ENCODE measurements at places on chromosomes 16 and 17.

DNA sequence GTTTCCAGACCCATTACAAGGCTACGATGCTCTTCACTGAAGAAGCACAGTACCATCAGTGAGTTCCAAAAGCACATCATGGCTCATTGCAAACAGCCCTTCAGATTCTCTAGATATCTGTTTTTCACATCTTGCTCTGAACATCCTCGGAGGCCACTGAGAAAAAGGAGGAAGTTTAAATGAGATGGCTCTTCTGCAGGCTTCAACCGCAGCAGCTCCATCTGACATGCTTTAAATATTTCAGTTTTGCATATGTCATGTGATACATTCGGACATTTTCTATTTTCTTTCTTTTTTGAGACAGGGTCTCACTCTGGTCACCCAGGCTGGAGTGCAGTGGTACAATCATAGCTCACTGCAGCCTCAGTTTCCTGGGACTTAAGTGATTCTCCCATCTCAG is 396.8 kb downstream of the NPIPA8 start:
- DNase-seq = no peak

- DNase-seq = no peak
Measured at GRCh38 chr16:61146429-61146828, 889.8 kb downstream of the CDH8 start.

DNA sequence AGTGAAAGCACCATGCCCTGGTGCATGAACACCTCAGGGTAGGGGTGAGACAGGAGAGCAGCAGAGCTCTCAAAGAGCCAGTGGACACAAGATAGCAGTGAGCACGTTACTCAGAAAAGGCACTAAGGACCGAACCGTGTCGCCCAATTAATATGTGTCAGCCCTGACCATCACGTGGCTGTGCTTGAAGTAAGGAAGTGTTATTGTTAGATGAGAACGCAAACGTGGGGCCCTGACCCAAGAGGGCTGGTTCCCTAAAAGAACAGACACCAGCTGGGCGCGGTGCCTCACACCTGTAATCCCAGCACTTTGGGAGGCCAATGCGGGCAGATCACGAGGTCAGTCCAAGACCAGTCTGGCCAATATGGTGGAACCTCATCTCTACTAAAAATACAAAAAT is 16.3 kb downstream of the AXIN1 start:
- DNase-seq = no peak

DNA sequence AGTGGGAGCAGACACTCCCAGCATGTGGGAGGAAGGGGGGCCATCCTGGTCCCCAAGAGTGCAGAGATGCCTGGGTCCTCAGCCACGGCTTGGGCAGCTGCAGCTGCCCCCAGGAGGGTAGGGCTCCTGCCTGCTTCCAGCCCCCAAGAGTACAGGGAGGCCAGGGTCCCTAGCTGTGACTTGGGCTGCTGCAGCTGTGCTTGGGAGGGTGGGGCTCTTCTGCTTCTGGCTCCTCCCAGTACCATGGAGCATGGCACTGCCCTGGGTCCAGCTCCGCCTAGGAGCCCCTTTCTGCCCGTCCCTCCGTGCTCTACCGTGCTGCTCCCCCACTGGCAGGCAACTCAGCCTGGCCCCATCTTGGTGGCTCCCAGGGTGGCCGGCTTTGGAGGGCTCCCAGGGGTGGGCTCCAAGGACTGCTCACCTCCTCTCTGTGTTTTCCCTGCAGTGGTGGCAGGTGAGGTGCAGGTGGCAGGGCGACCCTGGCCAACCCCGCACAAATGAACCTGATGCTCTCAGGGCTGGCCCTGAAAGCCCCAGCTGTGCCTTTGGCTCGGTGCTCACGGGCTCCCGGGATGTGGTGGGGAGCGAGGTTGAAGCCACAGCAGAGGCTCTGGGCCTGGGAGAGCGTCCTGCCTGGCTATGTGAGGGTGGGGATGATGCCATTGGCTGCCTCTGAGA is 18.5 kb upstream of the USP22 start:
- DNase-seq = no peak

DNA sequence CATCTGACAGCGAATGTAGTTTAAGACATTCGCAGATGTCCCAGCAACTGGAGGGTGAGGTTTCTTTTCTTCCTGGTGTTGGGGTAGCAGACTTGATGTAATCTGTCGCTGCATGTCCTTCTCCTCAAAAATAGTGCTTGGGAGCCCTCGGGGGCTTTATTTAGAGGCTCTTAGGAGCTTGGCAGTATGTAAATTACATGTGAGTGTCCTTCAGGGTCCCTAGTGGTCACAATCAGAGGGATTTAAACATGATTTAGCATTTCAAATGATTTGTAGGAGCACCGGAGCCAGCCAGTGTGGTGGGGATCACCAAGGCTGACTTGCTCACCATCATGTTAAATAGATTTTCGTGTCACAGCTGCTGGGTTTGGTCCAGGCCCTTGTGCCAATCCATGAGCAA is 8.8 kb upstream of the SALL1 start:
- no peak for DNase-seq

GRCh38 chr17:72169823-72170222 is 49.0 kb downstream of the SOX9 start:
- DNase-seq = no peak

Data from stimulated activated CD8-positive, alpha-beta memory T cell treated with anti-CD3 and anti-CD28 coated beads, Interleukin-4, amount 100 ng/mL, for 1 hour (primary cell).